H4 (cell line): ENCODE measurements at places on chromosomes 11 and 22. TPM values are rescaled to one million over a fixed set of nuclear protein-coding genes. Genes with fewer than 3 reads are reported as not detected.

Gene GLYAT
- total RNA-seq, result not detected in 2 replicates

Gene VPS51
- 68.7 and 134 TPM in 2 replicates for total RNA-seq

Gene OR4D9
- total RNA-seq, result not detected in 2 replicates

Gene ZNF74
- 6.1 and 19.5 TPM in 2 replicates for total RNA-seq

Gene LRRC75B
- 0.66 and 2.1 TPM in 2 replicates for total RNA-seq

Gene BTBD10
- total RNA-seq, result 66.2 and 70.1 TPM in 2 replicates
